ENCODE measurements at places on chromosomes 4 and X.
A peak's percentile ranks its signal among the peaks of the same experiment; 100 is the strongest.

DNA sequence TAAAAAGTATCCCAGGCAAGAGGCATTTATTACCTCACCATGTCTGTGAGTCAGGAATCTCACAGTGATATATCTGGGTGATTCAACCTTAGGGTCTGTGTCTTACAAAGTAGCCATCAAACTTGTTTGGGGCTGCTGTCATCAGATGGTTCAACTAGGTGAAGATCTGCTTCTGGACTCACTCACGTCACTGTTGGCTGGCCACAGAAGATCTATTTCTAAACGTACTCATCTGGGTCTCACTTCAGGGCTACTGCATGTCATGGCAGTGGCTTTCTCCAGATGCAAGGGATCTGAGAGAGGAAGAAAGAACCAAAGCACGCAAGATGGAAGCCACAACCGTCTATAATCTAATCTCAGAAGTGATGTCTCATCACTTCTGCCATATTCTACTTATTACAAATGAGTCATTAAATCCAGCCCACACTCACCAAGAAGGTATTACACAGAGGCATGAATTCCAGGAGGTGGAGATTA lies 267.8 kb upstream of the ANKRD50 start:
- DNase-seq: no peak

DNA sequence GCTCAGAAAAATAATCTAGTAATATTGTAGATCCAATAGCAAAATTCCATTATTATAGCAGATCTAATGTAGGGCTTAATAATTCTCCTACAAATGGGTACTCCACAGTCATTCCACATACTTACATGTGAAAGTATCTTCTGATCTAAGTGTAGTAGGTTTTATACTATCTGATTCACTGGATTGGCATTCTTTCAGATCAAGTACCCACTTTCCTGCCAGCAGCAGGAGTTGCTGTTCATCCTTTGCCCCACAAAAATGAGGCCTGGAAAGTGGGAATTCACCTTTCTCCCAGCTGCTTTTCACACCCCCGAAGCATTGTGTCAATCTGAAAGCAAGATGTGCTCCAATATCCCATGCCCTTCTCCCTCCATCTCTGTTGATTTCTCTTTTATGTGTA lies 77.1 kb upstream of the RXFP1 start:
- DNase-seq: no peak

- DNase-seq: no peak
Observed at GRCh38 chrX:146224442-146224841, 406.8 kb downstream of the SLITRK2 start.

DNA sequence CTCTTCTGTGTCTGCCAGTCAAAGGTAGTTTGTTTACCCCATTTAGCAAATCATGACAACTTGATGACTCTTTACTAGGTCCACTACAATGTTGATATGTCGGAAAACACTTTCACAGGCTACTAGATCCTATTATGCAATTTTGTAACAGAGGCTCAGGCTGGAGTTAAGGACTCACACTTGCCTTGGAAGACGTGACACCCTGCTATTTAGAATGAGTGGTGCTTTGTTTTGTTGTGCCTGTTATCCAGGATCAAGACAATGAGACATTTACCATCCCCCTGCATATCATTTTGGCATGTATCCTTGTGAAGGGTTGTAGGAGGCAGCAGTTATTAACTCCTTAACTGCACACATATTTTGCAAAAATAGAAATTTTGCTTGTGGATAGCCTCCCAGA lies 263.7 kb downstream of the IL1RAPL1 start:
- no peak for DNase-seq

GRCh38 chr4:106353786-106354185 lies 14.8 kb downstream of the GIMD1 start:
- DNase-seq: no peak

GRCh38 chr4:183256343-183256742 lies 63.7 kb downstream of the CLDN22 start:
- no peak for DNase-seq

- DNase-seq: no peak
Observed at GRCh38 chr4:168421671-168422070, 58.6 kb downstream of the DDX60L start.

DNA sequence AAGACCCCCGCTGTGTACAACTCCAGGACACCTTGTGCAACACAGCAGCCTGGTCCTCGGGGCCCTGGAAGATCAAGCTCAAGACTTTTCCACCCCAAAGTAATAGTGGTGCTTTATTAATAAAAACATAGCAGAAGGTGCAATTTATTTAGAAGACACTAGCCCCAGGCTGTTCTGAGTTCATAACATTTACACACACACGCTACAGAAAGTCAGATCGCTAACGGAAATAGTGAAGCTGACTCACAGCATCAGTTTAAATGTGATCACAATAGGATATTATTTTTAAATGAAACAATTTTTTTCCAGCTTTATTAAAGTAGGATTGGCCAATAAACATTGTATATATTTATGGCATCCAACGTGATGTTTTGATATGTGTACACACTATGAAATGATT lies 141.0 kb downstream of the STK32B start:
- DNase-seq: no peak

GRCh38 chr4:14384824-14385223 lies 617.5 kb upstream of the CPEB2 start:
- no peak for DNase-seq

- peak; percentile 39 for DNase-seq
Observed at GRCh38 chr4:1683261-1683735, 815 bp downstream of the FAM53A start.

DNA sequence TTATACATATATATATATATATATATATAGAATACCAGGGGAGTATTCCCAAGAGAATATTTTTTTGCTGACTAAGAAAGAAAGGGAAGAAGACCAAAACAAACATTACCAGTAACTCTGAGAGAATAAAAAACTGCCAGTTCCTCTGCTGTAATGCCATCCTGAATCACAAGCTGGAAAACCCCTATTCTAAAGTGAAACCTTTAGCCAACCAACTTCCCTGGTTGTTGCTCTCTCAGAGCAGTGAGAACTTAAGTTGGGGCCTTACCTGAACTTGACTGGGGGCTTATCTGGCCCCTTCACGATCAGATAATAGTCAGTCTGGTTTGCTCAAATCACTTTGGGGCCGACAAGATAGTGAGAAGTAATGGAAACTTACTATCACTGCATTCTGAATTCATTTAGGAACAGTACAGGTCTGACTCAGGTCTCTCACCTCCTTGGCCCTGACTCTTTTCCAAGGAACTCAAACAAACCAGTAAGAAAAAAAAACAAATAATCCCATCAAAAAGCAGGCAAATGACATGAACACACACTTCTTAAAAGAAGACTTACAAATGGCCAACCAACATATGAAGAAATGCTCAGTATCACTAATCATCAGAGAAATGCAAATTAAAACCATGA lies 62.5 kb downstream of the CD40LG start:
- DNase-seq: no peak

DNA sequence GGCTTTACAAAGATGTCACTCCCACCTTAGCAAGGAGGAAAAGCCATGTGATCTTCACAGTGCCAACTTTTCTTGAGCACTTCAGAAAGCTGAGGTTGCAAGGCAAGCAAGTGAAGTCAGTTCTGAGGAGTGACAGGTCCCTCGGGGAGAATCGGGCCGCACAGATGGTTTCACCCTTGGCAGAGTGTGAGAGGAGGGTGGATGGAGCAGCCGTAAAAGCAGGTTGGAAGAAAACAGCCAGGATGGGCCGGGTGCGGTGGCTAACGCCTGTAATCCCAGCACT lies 43.6 kb upstream of the TLR3 start:
- no peak for DNase-seq

- no peak for DNase-seq
Observed at GRCh38 chrX:144681501-144681900, 565.8 kb upstream of the SPANXN1 start.

- DNase-seq: no peak
Observed at GRCh38 chr4:164783976-164784375, 30.0 kb downstream of the SMIM31 start.

DNA sequence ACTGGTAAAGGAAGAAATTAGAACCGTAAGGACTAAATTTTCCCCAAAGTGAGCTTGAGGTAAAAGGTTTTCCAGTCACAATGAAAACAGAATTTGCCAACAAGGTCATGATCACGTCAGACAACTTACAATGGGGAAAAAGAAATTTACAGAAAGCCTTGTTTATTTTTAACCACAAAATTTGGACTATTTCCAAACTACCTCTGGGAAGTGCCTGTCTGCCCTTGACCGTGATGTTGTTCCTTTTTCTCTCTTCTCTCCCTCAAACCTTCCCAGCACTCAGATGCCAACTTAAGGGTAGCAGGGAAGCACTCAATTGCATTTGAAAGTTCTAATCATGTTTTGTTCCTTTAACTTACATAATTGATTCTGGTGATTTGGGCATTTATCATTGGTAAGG lies 32.5 kb downstream of the MEPE start:
- DNase-seq: no peak

GRCh38 chr4:47686294-47686872 lies 151.5 kb downstream of the CORIN start:
- no peak for DNase-seq

DNA sequence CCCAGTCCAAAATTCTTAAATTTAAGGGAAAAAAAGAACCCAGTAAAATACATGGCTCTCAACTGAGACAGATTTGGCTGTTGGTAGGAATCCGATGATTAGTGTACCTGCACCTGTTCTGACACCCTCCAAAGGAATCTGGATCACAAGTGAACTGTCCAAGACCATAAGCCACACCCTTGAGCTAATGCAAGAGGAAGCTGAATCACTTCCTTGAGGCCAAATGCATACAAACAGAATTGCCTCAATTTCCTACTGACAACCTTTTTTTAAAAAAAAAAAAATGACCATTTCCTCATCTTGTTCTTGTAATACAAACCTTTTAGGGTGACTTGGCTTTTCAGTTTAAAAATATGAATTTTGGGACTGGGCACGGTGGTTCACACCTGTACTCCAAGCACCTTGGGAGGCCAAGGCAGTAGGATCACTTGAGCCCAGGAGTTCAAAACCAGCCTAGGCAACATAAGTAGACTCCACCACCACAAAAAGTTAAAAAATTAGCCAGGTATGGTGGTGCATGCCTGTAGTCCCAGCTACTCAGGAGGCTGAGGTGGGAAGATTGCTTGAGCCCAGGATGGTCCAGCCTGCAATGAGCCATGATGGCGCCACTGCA lies 10.7 kb upstream of the FBXL5 start:
- DNase-seq: no peak

DNA sequence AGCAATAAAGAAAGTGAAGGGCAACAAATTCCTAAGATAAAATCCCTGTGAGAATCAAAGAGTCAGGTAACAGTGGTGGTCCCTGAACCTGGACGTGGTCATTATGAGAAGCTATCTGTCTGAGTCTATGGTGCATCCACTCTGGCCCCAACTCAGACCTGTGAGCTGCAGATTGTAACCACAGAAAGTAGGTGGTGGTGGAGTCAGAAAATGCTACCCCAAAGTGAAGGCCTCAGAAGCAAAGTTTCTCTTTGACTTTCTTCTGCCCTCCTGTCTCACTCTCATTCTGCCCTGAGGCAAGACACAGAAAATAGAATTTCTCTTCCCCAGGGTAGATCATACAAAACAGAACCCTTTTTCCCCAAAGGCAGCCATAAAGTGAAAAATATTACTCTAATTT lies 84.1 kb upstream of the NEIL3 start:
- no peak for DNase-seq

DNA sequence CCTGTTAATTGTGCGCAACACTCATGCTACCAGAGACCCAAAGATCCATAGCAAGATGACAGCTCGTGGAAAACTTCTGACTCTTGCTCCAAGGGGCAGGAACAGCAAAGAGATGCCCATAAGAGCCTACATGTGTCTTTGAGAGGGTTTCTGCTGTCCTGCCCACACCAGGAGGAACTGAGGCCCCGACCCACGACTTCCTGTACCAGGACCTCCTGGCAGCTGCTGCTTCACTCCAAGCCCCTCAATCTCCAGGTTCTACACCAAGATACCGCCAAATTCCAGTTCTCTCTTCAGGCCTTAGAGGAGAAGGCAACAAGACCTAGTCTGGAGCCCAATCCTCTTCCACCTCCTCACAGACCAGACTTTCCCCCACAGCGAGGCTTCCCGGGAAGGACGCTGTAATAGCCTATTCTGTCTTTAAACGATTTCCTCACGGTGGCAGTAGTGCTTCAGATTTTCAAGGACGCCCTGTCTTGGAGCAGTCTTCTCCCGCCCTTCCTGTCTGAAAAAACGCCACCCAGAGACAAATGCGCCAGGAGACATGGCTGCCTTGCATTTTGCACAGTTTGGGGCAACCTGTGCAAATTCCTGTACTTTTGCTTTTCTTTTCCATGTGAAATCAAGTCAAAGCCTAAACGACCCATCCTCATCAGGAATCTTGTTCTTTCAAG lies 230.2 kb upstream of the STK26 start:
- peak; percentile 80 for DNase-seq

DNA sequence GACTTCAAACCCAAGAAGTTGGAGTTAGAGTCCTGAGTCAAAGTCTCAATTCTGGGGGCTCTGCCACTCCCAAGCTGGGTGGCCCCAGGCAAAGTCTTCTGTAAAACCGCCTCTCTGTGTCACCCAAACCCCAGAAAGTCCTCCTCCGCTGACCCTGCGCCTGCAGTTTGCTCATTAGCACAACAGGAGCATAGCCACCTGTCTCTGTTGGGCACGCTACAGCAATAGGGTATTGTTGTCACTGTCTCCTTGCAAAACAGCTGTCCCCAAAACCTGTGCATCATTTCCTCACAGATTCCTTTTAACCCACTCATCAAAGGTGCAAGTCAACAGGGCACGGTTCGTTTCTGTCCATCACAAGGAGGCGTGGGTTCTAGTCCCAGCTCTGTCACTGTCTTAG lies 8.0 kb upstream of the DGAT2L6 start:
- no peak for DNase-seq

GRCh38 chr4:20589436-20589835 lies 110.8 kb upstream of the PACRGL start:
- DNase-seq: no peak

DNA sequence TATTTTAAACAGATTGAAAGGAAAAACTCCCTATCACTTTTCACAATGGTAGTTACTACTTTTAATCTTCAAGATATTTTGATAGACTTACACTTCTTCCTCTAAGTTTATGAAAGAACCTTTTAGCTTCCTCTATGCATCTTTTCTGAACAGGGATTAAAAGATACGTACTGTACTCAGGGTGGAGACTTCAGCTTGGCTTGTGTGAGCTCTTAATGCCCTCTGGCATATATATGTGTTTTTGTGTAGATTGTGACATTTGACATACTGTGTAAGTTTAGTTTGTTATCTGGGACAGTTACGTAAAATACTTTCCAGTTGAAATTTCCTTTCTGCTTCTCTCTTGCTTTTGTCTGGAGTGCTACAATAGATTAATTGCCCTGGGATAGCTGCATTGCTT lies 109.3 kb upstream of the NUDT6 start:
- DNase-seq: no peak

- DNase-seq: no peak
Observed at GRCh38 chr4:142844782-142845181, 1.3 kb downstream of the INPP4B start.

DNA sequence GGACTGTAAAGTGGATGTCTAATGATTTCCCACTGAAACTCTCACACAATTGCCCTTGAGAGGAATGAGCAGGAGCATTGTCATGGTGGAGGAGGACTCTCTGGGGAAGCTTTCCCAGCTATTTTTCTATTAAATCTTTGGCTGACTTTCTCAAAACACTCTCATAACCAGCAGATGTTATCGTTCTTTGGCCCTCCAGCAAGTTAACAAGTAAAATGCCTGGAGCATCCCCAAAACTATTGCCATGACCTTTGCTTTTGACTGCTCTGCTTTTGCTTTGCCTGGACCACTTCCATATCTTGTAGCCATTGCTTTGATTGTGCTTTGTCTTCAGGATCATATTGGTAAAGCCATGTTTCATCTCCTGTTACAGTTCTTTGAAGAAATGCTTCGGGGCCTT lies 120.2 kb upstream of the PDE5A start:
- no peak for DNase-seq

Data from omental fat pad (tissue), 4 donors.